ENCODE measurements at places on chromosomes 4 and X.

- no peak for DNase-seq
Measured at GRCh38 chr4:125484912-125485311, 170.2 kb downstream of the FAT4 start.

- DNase-seq = no peak
Measured at GRCh38 chrX:116824785-116825184, 362.0 kb upstream of the CT83 start.

GRCh38 chr4:149008415-149009025, 566.3 kb upstream of the NR3C2 start:
- no peak for DNase-seq

DNA sequence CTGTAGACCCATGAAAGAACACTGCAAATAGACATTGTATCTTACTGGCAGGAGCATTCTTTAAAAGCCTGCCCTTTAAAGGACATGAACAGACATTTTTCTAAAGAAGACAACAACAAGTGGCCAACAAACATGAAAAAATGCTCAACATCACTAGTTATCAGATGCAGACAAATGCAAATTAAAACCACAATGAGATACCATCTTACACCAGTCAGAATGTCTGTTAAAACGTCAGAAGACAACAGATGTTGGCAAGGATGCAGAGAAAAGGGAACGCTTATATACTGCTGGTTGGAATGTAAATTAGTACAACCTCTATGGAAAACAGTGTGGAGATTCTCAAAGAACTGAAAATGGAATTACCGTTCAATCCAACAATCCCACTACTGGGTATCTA, 77.2 kb downstream of the ATP10D start:
- no peak for DNase-seq

DNA sequence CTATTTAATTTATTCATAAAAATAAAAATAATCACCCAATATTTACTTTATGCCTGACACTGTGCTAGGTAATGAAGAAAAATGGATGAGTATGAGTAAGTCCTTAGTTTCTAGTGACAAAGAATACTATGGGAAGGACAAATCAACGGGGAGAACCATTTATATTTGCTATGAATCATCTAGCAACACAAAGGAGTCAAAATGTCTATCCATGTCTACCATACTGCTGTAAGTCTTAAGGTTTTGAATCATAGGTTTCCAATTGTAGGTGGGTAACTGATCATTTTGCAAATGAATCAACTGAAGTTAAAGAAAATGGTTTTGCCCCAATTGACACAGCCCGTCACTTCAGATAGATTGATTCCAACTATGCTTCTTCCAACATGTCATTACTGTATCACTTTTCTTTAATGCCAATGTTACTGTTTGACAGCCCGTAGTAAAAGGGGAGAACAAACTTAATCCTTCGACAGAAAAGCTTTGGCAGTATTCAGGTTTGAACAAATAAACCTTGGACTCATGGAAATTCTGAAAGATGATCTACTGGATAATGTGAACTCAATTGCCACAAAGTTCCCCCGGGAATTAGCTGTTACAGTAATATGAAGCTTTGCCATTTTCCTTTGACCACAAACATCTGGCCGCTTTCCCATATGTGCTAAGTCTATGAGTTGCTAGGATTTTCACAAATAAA, 3.2 kb downstream of the TDO2 start:
- DNase-seq = no peak

- no peak for DNase-seq
Measured at GRCh38 chr4:155640751-155641150, 25.9 kb upstream of the GUCY1A1 start.

GRCh38 chr4:72119946-72120345, 88.1 kb downstream of the NPFFR2 start:
- no peak for DNase-seq

GRCh38 chrX:71581210-71581609, 3.0 kb downstream of the GCNA start:
- DNase-seq = no peak

GRCh38 chr4:136106753-136107152, 1425.5 kb downstream of the PCDH18 start:
- DNase-seq = no peak

DNA sequence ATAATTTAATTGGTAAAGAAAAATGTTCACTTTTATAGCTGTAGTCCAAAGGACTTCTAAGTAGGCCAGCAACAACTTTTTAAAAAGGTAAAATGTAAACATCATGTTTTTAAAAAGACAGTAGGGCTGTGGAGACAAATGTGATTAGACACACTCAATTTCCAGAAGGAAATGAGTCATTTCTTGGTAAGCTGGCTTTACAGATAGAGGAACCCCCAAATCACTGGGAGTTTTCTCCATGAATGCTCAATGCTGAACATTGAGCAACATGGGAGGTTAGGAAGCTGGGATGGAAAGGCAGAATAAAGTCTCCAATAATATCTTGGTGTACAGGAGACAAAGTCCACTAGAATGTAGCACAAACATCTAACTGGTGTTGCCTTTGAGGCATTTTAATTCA, 121.3 kb downstream of the NWD2 start:
- DNase-seq = no peak

- no peak for DNase-seq
Measured at GRCh38 chrX:154074199-154074598, 23.3 kb downstream of the MECP2 start.

GRCh38 chr4:15003891-15004738, 1.8 kb downstream of the CPEB2 start:
- no peak for DNase-seq

DNA sequence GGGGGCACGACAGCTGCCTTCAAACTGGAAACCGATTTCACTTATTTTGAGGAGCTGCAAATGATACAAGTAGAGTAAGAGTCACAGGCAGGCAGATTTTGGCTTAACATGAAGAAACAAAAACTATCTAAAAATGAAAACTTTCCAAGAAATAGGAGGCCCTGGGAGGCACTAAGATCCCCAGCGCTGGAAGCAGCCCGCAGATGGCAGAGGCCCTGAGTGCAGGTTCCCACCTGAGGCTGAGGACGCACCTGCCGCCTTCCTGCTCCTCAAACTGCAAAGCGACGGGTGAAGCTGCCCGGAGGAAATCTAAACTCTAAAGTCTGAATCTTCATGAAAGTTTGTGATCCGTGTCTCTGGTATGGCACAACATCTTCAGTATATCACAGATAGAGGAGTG, 138.7 kb downstream of the AFAP1 start:
- DNase-seq = no peak

Data from NCI-H446 (cell line).